Skeletal muscle cell (primary cell): ENCODE measurements at places on chromosomes 13 and 19.
A peak's percentile ranks its signal among the peaks of the same experiment; 100 is the strongest.

DNA sequence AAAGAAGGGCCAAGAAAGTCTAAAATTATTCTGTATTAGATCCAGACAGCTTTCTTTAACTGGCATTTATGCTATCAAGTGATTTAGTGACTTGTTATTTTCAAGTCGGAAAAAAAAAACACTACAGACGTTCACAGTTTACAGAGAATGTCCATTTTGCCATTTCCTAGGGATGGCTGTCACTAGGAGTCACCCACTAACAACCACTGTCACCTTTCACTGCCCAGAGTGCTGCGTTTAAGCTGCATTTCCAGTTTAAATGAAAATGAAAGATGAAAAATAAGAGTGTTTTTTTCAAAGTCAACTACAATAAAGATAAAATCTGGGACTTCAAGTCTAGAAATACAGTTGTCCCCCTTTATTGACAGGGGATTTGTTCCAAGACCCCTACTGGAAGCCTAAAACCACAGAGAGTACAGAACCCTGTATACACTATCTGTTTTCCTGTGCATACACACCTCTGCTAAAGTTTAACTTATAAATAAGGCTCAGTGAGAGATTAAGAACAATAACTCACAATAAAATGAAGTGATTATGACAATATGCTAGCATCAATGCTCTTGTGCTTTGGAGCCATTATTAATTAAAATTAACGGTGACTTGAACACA lies 112.5 kb downstream of the SACS start:
- no peak for DNase-seq

GRCh38 chr13:49421391-49421790 lies 22.5 kb downstream of the CAB39L start:
- no peak for DNase-seq

- DNase-seq, result no peak
These were observed 3.2 kb downstream of the CCNP start for GRCh38 chr19:40223135-40223822.

- peak; percentile 25 for DNase-seq
These were observed 3.2 kb downstream of the ZNF699 start for GRCh38 chr19:9306443-9306842.

DNA sequence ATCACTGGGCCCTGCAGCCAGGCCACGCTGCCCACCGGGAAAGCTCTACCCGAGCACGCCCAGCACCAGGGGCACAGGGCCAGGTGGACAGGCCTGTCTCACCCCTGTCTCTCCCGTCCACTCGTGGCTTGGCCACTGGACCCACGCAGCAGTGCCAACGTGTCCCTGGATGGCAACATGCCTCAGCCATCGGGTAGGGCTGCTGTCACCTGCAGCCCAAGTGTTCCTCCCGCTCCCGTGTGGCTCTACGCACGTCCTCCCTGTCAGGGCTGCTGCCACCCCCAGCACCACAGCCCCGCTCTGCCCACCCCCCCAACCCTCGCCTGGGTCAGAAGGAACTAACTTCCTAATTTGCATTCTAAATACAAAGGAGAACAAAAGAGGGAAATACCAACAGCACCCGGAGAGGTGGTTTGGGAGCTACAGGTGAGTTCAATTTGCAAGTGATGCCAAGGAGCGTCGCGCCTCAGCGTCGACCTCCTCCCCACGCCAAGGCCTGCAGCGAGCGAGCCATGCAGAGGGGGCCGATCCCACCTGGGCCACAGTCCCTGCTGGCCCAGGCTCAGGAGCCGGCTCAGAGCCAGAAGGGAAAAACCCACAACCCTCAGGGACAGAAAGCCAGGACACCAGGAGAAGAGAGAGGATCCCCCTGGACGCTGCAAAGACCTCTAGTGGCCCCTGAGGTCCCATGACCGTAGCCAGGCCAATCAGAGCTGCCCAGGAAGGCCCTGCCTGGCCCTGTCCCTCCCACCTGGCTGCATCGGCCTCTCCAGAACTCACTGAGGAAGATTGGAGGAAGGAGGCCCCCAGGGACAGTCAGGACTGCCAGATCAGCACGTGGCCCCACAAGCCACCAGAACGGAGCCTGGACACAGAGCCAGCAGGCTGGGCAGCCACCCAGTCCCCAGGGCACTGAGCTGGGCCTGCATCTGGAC lies 128.4 kb upstream of the SPACA7 start:
- no peak for DNase-seq

DNA sequence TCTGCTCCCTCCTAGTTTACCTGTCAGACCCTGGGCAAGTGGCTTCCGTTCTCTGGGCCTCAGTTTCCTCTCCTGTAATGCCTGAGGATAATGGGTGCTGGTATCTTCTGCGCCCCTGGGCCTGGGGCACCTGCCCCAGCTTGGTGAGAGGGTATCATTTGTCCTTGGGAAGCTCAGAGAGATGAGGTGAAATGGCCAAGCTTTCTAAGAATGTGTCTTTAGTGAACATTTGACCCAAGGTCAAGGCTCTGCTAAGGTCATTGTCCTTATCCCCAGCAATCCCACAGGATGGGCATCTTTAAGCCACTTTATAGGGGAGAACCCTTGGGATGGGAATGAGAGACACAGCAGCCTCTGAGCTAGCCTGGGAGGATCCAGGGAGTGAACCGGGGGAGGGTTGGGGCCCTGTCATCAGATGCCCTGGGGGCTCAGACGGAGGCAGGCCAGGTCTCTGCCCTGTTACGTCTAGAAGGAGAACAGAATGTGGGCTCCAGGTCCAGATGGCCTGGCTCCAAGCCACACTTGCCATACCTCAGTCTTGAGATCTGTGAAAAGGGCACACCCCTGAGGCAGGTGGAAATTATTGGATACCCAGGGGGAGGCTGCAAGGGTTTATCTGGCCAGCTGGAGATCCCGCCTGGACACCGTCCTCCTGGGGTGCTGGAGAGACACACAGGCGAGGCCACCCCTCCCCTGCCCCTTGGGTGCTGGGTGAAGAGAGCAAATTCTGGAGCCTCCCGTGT lies 1.1 kb upstream of the NFIC start:
- DNase-seq, result no peak

DNA sequence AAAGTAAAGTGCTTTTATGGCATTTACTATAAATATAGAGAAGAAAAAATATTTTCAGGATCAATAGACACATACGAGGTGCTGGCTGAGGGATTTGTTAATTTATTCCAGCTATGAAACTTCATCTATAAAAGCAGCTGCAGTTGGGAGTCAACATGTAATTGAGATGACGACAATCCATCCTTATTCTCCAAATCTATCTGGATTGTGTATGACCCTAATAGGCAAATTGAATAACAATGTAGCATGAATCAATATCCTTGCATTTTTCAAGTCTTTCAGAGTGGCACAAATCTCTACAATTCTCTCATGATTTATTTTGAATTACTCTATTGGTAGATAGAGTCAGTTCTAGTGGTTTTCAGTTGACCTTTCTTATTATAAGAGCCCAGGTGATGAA lies 1296.5 kb upstream of the SPRY2 start:
- no peak for DNase-seq

DNA sequence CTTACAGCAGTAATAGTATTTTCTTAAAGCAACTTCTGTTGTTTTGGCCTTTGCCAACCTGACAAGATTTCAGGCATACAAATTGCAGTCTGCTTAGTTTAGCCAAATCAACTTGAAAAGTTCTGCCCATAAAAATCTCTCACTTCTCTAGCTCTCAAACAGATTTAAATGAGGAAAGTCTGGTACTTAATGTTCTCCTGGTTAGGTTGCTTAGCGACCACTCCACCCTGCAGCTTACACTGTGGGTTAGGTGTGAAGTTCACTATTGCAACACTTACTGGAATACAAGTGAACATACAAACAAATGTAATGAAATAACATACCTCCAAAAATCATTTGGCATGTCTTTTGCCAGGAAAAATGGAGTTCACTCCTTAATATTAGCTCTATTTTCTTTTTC lies 178.7 kb upstream of the PCDH9 start:
- DNase-seq, result peak; percentile 83

DNA sequence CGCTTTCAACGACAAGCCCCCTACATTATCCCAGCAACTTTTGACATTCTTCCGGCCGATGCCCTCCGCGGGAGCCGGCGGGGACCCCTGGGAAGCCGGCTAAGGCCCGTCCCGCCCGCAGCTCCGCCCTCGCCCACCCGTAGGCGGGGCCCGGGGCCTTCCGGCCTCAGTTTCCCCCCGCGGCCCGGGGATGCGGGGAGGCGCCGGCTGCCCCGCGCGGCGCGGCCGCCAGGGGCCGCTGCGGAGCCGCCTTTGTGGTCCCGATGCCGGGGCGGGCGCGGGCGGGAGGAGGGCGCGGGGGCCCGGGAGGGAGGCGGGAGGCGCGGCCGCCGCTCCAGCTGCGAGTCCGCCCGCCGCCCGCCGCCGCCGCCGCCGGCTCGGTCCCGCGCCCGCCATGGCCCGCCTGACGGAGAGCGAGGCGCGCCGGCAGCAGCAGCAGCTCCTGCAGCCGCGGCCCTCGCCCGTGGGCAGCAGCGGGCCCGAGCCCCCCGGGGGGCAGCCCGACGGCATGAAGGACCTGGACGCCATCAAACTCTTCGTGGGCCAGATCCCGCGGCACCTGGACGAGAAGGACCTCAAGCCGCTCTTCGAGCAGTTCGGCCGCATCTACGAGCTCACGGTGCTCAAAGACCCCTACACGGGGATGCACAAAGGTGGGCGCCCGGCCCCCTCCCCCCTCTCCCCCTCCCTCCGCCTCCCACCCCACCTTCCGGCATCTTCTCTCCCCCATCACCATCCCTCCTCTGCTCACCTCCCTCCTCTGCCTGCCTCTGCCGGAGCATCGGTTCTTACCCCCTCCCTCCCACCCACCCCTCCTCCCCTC lies at the start of gene CELF5:
Gene CELF5 (plus strand): TSS at position 316 of the 823 bp plus-strand sequence. CDS start 79 bp downstream, at position 395.
- DNase-seq, result no peak

GRCh38 chr13:43023289-43023963 lies at the start of gene DNAJC15:
Gene DNAJC15 (plus strand): TSS chr13:43023586. CDS start chr13:43023627, 41 bp downstream.
- DNase-seq, result peak; percentile 63

DNA sequence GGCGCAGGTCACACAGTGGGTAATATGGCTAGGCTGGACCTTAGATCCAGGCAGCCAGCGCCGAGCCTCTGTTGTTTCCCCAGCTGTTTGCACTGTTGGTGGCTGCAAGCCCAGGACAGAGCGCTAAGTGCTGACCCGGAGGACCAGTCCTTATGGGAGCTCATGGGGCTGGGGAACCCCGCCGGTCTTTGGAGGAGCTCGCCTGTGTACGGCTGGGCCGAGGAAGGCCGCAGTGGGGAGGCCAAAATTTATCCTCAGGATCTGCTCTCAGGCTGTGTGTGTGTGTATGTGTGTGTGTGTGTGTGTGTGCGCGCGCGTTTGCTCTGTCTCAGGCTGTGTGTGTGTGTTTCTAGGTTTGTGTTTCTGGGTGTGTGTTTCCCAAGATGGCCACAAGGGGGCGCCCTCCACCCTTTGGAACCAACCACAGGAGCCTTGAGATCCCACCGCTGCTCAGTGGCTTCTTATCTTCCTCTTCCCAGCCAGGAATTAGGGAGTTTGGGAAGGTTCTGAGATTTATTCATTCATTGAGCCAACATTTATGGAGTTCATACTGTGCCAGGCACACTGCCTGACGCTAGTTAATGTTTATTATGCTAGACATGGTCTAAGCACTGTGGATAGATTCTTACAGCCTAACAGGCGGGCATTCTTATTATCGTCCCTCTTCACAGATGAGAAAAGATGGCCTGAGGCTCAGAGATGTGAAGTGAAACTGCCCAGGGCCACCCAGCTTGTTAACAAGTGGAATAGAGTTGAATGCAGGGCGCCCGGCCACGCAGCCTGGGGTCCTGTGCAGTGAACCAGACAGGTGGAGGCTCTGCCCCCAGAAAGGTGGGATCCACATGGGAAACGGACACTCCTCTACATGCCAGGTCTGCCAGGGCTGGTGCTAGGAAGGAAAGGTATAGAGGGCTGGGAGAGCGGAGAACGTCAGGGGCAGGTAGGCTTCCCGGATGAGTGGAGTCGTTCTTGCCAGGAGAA lies 13.0 kb downstream of the PGLYRP1 start:
- no peak for DNase-seq
